ENCODE measurements at places on chromosomes 4 and X. TPM values are rescaled to one million over a fixed set of nuclear protein-coding genes. Genes with fewer than 3 reads are reported as not detected.

DNA sequence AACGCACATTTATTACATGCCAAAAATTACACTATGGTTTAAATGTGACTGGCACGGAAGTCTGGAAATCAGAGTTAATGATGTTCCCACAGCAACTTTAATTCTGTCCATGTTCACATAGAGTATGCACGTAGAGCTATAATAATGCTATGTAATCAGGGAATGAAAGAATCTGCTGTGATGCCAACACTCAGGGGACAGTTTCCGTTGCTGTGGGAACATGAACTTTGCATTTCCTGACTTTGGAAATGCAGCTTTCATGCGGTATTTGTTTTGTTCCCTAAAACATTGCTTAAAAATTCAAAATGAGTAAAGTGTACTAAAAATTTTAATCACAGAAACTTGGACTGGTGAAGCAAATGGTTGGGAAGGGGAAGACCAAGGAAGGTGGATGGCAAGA lies 65.7 kb downstream of the MAGEA1 start:
- H3K4me1 ChIP-seq, result no peaks in the 10 kb centered on the region
- no peak overlapping the region for H3K4me3 ChIP-seq
- no peak overlapping the region for H3K27ac ChIP-seq
- H3K36me3 ChIP-seq, result no peaks in the 10 kb centered on the region
- no peak for DNase-seq

GRCh38 chr4:24473309-24473721 lies 111.0 kb downstream of the DHX15 start:
- H3K27ac ChIP-seq, result peak overlapping the region; percentile 73
- peaks cover 30% of the 10 kb centered on the region for H3K4me1 ChIP-seq
- H3K4me3 ChIP-seq, result peak overlapping the region; percentile 52
- no peaks in the 10 kb centered on the region for H3K36me3 ChIP-seq

- DNase-seq, result no peak
- H3K4me1 ChIP-seq, result no peaks in the 10 kb centered on the region
- no peaks in the 10 kb centered on the region for H3K27me3 ChIP-seq
- H3K4me3 ChIP-seq, result no peak overlapping the region
Measured at GRCh38 chr4:88445252-88445651, 11.7 kb upstream of the HERC5 start.

- no peaks in the 10 kb centered on the region for H3K36me3 ChIP-seq
- H3K27ac ChIP-seq, result no peak overlapping the region
- H3K4me3 ChIP-seq, result no peak overlapping the region
- no peaks in the 10 kb centered on the region for H3K27me3 ChIP-seq
Measured at GRCh38 chrX:35115205-35115604, 172.6 kb downstream of the FAM47B start.

DNA sequence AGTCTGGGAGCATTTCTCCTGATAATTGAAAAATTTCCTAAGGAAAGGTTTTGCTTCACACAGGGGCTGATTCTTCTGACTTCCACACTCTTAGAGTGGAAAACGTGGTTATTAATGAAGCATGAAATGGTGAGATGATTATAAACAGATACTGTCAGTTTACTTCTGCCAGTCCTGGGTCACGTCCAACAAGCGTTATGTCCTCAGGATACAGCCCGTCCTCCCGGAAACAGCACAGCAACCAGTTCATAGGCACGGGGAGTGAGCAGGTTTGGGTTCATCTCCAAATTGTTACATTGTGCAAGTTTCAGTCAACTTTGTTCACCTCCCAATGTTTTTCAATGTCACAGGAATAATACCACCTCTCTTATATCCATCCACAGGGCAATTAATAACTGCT lies 98.8 kb downstream of the NPNT start:
- DNase-seq, result no peak
- peaks cover 30% of the 10 kb centered on the region for H3K4me1 ChIP-seq
- no peak overlapping the region for H3K4me3 ChIP-seq
- no peaks in the 10 kb centered on the region for H3K27me3 ChIP-seq
- no peaks in the 10 kb centered on the region for H3K36me3 ChIP-seq

- H3K36me3 ChIP-seq, result no peaks in the 10 kb centered on the region
- H3K27me3 ChIP-seq, result no peaks in the 10 kb centered on the region
- DNase-seq, result no peak
- H3K4me1 ChIP-seq, result peaks cover 13% of the 10 kb centered on the region
- H3K4me3 ChIP-seq, result no peak overlapping the region
Measured at GRCh38 chr4:163554870-163555465, 60.5 kb downstream of the TMA16 start.

- no peaks in the 10 kb centered on the region for H3K27me3 ChIP-seq
- DNase-seq, result no peak
- no peaks in the 10 kb centered on the region for H3K4me1 ChIP-seq
- no peak overlapping the region for H3K4me3 ChIP-seq
- H3K36me3 ChIP-seq, result no peaks in the 10 kb centered on the region
Measured at GRCh38 chr4:73245955-73246354, 12.6 kb downstream of the ANKRD17 start.

DNA sequence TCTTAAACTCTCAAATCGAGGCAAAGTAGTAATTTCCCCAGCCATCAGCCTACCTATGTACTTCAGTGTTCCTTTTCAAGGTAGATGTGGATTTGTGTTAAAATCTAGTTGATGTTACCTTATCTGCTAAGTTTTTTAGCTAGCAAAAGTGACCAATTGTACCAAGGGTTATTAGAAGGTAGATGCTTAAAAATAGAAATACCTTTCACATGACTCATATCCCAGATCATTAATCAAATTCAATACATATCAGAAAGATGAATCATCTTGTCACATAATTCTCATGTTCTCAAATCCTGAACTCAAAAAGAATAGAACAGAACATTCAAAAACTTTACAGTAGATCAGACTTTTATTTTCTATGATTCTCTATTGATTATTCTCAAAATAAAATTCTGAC lies 3.5 kb downstream of the ENAM start:
- H3K4me3 ChIP-seq, result no peak overlapping the region
- no peak for DNase-seq
- H3K27me3 ChIP-seq, result no peaks in the 10 kb centered on the region
- no peak overlapping the region for H3K27ac ChIP-seq
- H3K4me1 ChIP-seq, result peaks cover 2% of the 10 kb centered on the region
- H3K36me3 ChIP-seq, result no peaks in the 10 kb centered on the region

GRCh38 chrX:151901826-151902225 lies 10.9 kb upstream of the MAGEA4 start:
- no peaks in the 10 kb centered on the region for H3K36me3 ChIP-seq
- H3K4me1 ChIP-seq, result no peaks in the 10 kb centered on the region
- H3K27me3 ChIP-seq, result peaks cover 21% of the 10 kb centered on the region
- no peak overlapping the region for H3K27ac ChIP-seq
- DNase-seq, result no peak
- no peak overlapping the region for H3K4me3 ChIP-seq

- no peak overlapping the region for H3K27ac ChIP-seq
- H3K4me1 ChIP-seq, result no peaks in the 10 kb centered on the region
- no peak for DNase-seq
Measured at GRCh38 chrX:23575281-23575680, 92.0 kb upstream of the PRDX4 start.

GRCh38 chr4:14783011-14783877 lies 219.0 kb upstream of the CPEB2 start:
- no peaks in the 10 kb centered on the region for H3K4me1 ChIP-seq
- H3K27me3 ChIP-seq, result no peaks in the 10 kb centered on the region
- H3K4me3 ChIP-seq, result no peak overlapping the region
- no peak for DNase-seq
- H3K36me3 ChIP-seq, result no peaks in the 10 kb centered on the region

DNA sequence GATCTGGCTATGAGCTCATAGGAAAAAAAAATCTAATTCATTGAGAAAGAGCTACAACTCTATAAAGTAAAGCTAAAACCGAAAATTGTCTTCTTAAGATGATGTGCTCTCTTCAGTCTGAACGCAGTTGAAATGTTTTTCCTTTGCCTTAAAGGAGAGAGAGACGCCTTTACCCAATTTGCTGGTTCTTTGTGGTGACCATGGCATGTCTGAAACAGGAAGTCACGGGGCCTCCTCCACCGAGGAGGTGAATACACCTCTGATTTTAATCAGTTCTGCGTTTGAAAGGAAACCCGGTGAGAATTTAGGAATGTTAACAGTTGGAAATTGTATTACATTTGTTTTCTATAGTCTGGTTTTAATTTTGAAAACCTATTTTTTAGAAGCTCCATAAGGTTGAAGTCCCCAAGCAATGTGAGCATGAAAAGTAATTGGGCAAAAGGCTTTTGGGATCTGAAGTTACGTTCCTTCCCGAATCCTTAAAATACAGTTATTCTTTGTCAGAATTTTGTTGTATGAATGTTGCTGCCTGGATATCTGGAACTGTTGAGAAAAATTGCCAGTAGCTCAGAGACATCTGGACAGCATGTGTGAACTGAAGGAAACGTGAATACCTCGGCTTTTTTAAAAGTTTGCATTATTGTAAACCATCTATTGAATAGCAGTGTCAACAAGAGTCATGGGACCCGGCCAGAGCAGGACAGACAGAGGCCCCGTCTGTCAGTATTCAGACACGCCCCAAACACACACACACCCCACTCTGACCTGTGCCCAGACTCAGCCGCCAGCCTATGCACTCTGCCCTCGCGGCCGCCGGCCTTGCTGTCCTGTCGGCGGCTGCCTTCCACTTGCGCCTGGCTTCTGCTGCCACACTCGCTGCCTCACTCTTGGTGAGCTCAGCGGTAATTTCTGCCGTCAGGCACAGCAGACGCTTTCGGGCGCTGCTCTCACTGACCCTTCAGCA lies 9.9 kb downstream of the PIGG start:
- H3K27me3 ChIP-seq, result no peaks in the 10 kb centered on the region
- no peak overlapping the region for H3K4me3 ChIP-seq
- H3K27ac ChIP-seq, result no peak overlapping the region
- no peaks in the 10 kb centered on the region for H3K4me1 ChIP-seq
- H3K36me3 ChIP-seq, result peaks cover 98% of the 10 kb centered on the region

DNA sequence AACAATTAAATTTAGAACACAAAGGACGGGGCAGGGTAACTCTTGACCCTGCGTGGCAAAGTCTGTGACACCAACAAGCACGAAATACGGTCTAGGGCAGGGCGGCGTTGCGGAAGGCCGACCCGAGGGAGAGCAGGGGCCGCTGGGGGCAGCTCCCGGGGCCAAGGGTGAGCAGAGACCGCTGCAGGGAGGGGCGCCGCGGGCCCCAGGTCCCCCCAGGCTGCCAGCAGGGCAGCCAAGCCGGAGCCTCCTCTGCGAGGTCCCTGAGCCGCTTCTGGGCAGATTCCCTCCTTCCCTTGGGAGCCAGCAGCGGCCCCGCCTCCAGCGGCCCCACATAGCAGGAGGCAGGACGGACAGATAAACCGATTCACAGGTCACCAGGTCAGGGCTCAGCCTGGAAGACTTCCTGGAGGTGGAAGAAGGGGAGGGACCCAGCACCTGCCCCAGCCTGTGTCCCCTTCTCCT lies 90.2 kb downstream of the FAM53A start:
- peaks cover 59% of the 10 kb centered on the region for H3K27me3 ChIP-seq
- no peaks in the 10 kb centered on the region for H3K4me1 ChIP-seq
- H3K36me3 ChIP-seq, result no peaks in the 10 kb centered on the region

DNA sequence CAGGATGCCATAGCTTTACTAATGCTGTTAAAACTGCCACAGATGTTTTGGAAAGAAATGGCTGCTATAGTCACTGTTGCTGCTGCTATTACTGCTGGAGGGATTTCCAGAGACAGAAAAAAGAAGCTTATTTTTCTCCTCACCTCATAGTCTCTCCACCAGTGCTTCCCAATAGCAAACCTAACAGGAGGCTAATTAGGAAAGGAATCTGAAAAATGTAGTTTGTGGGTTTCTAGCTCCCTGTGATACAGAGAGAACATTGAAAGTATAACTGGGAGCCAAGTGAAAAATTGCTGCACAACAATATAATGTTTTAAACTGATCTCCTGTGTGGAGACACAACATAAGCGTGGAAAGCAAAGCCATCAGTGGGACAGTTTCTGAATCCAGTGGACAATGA lies 8.6 kb upstream of the TSPAN7 start:
- no peaks in the 10 kb centered on the region for H3K4me1 ChIP-seq
- DNase-seq, result no peak
- no peaks in the 10 kb centered on the region for H3K36me3 ChIP-seq
- no peak overlapping the region for H3K4me3 ChIP-seq

DNA sequence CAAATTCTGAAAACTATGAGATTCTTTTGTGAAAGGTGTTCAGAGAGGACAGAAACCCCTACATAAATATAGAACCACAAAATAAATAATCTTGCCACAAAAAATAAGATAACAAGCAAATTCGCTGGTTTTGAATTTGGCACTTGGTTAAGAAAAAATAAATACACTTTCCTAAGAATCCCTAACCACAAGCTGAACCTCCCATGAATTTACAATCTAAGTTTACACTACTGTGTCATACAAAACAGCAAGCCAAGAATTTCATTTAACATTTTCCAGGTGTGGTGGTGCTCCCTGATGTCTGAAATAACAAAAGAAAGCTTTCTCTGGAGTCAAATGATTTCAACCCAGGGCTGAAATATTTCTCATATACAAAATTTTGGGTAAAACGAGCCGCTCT lies 121.0 kb downstream of the KCNIP4 start:
- no peaks in the 10 kb centered on the region for H3K27me3 ChIP-seq
- H3K4me1 ChIP-seq, result no peaks in the 10 kb centered on the region
- no peaks in the 10 kb centered on the region for H3K36me3 ChIP-seq

DNA sequence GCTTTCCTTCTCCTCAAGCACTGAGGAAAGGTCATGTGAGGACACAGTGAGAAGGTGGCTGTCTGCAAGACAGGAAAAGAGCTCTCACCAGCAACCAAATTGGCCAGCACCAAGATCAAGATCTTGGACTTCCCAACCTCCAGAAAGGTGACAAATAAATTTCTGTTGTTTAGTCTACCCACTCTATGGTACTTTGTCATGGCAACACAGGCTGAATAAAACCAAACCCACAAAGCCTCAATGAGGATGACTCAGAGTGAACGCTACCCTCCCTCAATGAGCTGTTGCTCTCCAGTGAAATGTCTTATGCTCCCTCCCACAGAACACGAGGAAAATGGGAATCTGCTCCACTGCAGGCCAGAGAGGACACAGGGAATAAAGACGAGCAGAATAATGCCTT lies 244.1 kb downstream of the RAB28 start:
- no peaks in the 10 kb centered on the region for H3K4me1 ChIP-seq
- no peaks in the 10 kb centered on the region for H3K27me3 ChIP-seq
- no peaks in the 10 kb centered on the region for H3K36me3 ChIP-seq
- no peak for DNase-seq

DNA sequence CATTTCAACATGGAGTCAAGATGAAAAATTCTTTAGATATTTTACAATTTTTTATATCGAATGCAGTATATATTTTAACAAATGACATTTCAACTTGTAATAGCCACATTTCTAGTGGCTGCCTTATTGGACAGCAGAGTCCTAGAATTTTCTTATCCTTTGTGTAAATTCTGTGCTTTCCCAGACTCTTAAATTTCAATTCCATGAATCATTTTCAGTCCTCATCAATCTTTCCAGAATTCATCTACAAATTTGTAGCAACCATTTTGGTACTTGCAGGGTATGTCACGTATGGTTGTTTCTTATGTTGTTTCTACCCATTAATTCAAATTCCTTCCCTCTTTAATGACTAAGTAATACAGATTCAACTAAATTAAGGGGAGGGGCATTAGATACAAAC lies 2.7 kb downstream of the PAICS start:
- H3K27ac ChIP-seq, result no peak overlapping the region
- no peak for DNase-seq
- no peaks in the 10 kb centered on the region for H3K36me3 ChIP-seq
- H3K4me1 ChIP-seq, result peaks cover 21% of the 10 kb centered on the region

GRCh38 chr4:148447681-148448080 lies 5.5 kb upstream of the NR3C2 start:
- H3K36me3 ChIP-seq, result no peaks in the 10 kb centered on the region
- peak; percentile 14 for DNase-seq
- H3K27ac ChIP-seq, result peak overlapping the region; percentile 43
- no peaks in the 10 kb centered on the region for H3K27me3 ChIP-seq
- peak overlapping the region; percentile 40 for H3K4me3 ChIP-seq

GRCh38 chr4:98260047-98260578 lies 1.1 kb upstream of the RAP1GDS1 start:
- peak overlapping the region; percentile 87 for H3K4me3 ChIP-seq
- DNase-seq, result no peak
- H3K4me1 ChIP-seq, result peaks cover 24% of the 10 kb centered on the region

Gene HTATSF1
- total RNA-seq, result 60.2 TPM

Gene CWH43
- not detected for total RNA-seq

Gene CABS1
- not detected for total RNA-seq

Gene DDX53
- total RNA-seq, result not detected
